Osteoblast (primary cell): ENCODE measurements at places on chromosomes 3 and 15. TPM values are rescaled to one million over a fixed set of nuclear protein-coding genes. Genes with fewer than 3 reads are reported as not detected.
A peak's percentile ranks its signal among the peaks of the same experiment; 100 is the strongest.

The GNAT1 gene
- not detected in 2 replicates for total RNA-seq

The INTS14 gene
- 31.5 and 35.4 TPM in 2 replicates for total RNA-seq

The LRRC34 gene
- total RNA-seq = 2.2 and 2.4 TPM in 2 replicates

The ARPIN gene
- 14.1 and 17.7 TPM in 2 replicates for total RNA-seq

The GOLGA6D gene
- not detected in 2 replicates for total RNA-seq

GRCh38 chr15:73906346-73907034 lies 19.8 kb upstream of the LOXL1 start:
- DNase-seq = peak; percentile 85

- no peak for DNase-seq
Observed at GRCh38 chr15:31510057-31510456, 183.4 kb downstream of the KLF13 start.

GRCh38 chr15:48718646-48719045 lies 73.1 kb upstream of the FBN1 start:
- peak; percentile 25 for DNase-seq

GRCh38 chr3:151379083-151379734 lies 5.3 kb downstream of the P2RY12 start:
- DNase-seq = no peak

GRCh38 chr3:138394686-138395085 lies 39.7 kb upstream of the ESYT3 start:
- DNase-seq = no peak

- DNase-seq = no peak
Observed at GRCh38 chr15:28944696-28945300, 59.0 kb downstream of the APBA2 start.

GRCh38 chr3:52056521-52056967 lies at the start of gene DUSP7:
DUSP7 (minus strand) TSS chr3:52056571; CDS start chr3:52056366, 205 bp downstream.
- peak; percentile 97 for DNase-seq

GRCh38 chr3:102593812-102594602 lies 159.2 kb downstream of the ZPLD1 start:
- DNase-seq = no peak

GRCh38 chr15:40232625-40233070 lies 6.2 kb upstream of the PAK6 start:
- peak; percentile 80 for DNase-seq

DNA sequence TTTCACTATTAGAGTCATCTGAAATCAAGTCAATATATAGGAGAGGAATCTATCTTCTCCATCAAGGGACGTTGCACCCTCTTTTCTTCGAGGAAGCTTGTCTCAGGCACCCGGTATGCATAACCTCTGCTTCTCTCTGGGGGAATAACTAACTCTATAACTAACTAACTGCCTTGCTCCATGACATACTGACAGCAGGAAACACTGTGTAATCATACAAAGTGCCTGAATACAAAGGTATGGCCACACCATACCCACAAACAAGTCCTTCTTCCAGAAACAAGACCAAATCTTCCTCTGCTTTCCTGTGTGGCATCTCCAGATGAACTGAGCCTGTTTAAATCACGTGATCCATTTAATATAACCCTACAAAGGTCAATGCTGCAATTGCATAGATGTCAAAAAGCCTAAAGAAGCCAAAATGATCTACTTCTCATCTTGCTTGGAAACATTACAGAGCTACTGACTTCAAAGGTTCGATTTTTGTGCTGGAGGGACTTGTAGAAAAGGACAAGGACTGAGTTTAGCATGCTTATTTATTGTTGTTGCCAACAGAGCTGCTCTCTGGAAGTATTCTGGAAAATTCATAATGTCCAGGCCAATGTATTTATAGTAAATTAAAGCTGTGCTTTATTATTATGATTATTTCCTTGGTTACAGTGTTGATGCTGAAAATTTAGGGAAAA lies 380.5 kb downstream of the FOXP1 start:
- no peak for DNase-seq

DNA sequence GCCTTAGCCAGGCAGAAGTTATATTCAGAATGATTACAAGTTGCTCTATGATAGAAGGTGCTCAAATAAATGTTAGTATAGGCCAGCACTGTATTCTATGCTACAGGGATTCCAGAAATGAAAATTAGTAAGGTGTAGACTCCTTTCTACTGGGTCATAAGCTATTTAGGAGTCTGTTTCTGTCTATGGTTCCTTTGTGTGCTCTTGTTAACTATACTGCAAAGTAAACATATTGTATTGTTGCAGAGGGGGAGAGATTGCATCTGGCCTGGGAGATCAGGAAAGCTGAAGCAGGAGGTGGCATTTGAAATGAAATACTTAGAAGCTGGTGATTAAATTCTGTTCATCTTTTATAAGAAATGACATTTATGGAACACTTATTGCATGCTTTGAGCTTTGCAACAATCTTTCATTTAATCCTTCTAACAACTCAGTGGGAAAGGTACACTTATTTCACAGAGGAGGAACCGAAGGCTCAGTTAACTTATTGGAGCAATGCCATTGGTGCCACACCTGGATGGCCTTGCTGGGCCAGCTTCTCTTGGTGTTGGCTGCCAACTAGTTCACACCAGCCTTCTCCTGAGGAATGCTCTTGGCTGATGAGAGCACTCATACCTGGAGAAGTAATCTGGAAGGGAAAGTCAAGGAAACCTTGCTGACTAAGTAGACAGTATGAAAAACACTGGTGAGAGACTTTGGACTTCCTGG lies 39.1 kb downstream of the ABHD5 start:
- no peak for DNase-seq

- DNase-seq = no peak
Observed at GRCh38 chr3:94693997-94694640, 631.3 kb downstream of the NSUN3 start.

DNA sequence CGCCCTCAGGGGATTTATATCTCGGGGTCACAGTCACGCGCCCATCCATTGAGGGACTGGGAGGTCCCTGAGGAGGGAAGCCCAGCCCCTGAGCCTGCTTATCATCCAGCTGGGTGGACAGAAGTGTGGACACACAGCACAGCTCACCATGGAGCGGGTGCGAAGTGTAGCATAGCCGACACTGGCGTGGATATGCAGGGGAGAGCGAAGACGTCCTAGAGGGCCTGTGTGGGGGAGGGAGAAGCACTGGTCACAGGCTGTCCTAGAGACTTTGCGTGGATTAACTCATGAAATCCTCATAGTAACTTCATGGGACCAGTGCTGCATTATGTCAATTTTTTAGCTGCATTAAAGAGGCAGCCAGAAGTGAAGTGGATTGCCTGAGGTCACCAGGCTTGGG lies 26.1 kb upstream of the PLXND1 start:
- peak; percentile 42 for DNase-seq

GRCh38 chr15:92819278-92820235 lies 80.6 kb upstream of the CHD2 start:
- DNase-seq = peak; percentile 85
